ENCODE measurements at places on chromosomes 16 and 17. TPM values are rescaled to one million over a fixed set of nuclear protein-coding genes. Genes with fewer than 3 reads are reported as not detected.

Gene WSCD1
- 54.1 TPM for total RNA-seq

Gene ZNF469
- 12.5 TPM for total RNA-seq

Gene SLC5A11
- 0.29 TPM for total RNA-seq

Gene ORMDL3
- total RNA-seq: 29.5 TPM

Gene CCDC154
- total RNA-seq: 0.58 TPM

Gene KRTAP2-3
- 1.8 TPM for total RNA-seq

Gene HOXB3
- total RNA-seq: 17.7 TPM

Data from glomerular endothelial cell (primary cell).